ENCODE measurements at places on chromosomes 7 and 10.
A peak's percentile ranks its signal among the peaks of the same experiment; 100 is the strongest.

DNA sequence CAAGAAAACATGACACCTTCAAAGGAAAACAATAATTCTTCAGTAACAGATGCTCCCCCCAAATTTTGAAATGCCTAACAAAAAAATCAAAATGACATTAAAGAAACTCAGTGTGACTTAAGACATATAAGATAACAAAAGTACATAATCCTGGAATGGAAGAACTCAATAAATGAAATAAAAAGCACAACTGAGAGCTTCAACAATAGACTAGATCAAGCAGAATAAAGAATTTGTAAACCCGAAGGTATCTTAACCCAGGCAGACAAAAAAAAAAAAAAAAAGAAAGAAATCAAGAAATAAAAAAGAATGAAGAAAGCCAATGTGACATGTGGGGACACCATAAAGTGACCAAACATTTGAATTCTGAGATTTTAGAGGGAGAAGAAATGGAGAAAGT is 27.7 kb upstream of the LRRD1 start:
- DNase-seq = no peak

GRCh38 chr10:102246261-102246660 is 929 bp downstream of the GBF1 start:
- peak; percentile 64 for DNase-seq

GRCh38 chr10:23096802-23097549 is 1.6 kb downstream of the MSRB2 start:
- peak; percentile 79 for DNase-seq

DNA sequence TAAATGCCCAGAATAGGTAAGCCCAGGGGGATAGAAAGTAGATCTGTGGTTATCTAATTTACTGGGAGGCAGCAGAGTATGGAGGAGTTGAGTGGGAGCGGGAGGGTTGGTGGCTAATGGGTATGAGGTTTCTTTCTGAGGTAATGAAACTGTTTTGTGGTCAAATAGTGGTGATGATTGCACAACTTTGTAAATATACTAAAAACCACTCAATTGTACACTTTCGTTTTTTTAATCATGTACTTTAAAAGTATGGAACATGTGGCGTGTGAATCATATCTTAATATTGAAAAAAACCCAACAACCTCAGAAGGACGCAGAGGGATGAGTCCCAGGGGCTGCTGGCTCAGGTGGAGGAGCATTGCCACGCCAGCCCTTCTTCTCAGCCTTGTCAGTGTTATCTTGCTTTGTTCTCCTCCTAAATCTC is 118.1 kb downstream of the WDR11 start:
- no peak for DNase-seq

- no peak for DNase-seq
These were observed 7.8 kb downstream of the DCLRE1A start for GRCh38 chr10:113846036-113846435.

DNA sequence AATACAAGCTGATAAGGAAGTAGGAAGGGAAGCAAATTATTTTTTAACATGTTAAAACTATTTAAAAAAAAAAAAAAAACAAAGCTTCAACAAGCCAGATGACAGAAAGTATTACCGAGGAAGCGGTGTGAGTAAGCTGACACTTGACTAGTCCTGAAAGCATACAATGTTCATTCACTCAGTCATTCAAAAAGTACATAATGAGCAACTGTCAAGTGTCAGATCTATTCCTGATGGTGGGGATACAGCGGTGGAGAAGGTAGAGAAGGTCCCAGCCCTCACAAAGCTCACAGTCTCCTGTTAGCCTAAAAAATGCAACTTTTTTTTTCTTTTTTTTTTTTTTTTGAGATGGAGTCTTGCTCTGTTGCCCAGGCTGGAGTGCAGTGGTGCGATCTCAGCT is 40.0 kb downstream of the RAPGEF5 start:
- no peak for DNase-seq

GRCh38 chr7:99248391-99249095 is 24.1 kb upstream of the MYH16 start:
- no peak for DNase-seq

GRCh38 chr7:104969183-104969582 is 44.8 kb upstream of the KMT2E start:
- no peak for DNase-seq

DNA sequence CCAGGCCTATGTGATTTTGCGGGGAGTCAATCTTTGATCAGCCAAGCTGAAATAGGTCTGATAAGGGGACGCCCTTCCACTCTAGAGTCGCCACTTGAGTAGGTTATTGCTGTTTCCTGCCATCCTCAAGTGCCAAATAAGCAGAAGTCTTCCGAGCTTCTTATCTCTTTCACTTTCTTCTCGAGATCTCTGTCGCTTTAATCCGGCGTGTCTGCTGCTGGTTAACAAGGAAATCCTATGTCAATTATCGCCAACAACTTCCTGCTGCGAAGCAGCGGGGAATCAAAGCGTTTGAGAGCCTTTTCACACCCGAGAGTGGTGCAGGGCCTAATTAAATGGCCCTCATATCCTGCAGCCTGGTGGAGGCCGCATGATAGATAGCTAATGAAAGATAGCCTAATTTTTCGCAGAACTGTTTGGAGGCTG is 215.9 kb downstream of the RAB11FIP2 start:
- DNase-seq = no peak

DNA sequence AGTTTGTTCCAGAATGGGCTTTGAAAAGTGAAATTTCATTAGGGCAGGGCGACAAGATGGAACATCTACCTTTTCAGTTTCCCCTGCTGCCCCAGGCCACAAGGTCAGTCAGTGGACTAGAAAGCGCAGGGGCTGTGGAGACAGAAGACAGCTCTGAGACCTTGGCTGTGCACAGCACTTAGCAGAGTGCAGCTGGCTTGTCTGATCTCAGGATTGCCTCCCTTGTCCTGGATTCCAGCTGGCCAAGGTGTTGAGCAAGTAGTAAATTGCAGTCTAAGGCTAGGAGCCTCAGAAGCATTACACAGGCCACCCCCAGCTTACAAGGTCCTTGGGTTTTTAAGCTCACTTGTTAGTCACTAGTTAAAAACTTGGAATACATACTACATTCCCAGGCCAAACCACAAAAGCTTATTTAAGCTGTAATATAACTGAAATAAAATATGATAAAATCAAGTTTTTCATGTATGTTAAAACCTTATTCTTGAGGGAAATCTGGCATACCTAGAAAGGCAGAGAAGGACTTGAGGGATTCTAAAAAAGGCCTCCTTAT is 67.3 kb upstream of the NPY start:
- peak; percentile 45 for DNase-seq

DNA sequence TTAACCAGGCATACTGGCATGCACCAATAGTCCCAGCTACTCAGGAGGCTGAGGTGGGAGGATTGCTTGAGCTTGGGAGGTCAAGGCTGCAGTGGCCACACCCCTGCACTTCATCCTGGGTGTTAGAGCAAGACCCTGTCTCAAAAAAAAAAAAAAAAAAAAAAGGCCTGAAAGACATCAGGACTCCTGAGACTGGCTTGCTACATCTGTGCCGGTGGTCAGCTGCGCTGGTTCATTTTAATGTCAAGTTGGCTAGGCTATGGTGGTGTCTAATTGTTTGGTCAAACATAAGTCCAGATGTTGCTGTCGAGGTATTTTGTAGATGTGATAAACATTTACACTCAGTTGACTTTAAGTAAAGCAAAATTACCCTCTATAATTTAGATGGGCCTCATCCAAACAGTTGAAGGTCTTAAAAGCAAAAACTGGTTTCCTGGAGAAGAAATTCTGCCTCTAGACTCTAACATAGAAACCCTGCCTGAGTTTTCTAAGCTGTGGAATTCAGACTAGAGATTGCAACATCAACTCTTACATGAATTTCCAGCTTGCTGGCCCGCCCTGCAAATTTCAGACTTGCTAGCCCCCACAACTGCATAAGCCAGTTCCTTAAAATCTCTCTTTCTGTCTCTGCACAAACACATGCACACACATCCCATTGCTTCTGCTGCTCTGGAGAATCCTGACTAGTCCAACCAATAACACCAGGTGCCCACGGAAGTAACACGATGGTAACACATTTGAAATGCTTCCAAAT is 18.2 kb downstream of the MYOF start:
- peak; percentile 89 for DNase-seq

- DNase-seq = peak; percentile 56
These were observed 55.2 kb downstream of the ZEB1 start for GRCh38 chr10:31374146-31374696.

DNA sequence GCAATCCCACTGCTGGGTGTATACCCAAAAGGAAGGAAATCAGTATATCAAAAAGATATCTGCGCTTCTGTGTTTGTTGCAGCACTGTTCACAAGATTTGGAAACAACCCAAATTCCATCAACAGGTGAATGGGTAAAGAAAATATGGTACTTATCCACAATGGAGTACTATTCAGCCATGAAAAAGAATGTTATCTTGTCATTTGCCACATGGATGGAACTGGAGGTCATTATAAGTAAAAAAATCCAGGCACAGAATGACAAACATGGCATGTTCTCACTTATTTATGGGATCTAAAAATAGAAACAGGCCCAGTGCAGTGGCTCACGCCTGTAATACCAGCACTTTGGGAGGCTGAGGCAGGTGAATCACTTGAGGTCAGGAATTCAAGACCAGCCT is 15.7 kb downstream of the APBB1IP start:
- no peak for DNase-seq

DNA sequence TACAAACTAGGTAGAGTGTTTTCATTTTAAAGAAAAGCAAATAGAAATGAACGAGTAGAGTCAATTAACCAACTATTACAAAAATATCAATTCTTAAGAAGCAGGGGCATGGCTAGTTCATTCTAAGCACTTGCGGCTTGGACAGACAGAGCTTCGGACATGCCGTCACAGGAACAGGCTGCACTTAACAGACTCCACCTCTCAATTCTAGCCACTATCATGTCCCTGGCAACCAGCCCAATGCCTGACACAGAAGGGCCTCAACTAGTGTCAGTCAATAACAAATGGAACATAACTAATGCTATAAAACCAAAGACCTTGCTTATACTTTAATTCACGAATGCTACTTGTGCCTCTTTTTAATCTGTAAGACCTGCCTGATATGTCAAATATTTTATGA is 74.4 kb downstream of the TPK1 start:
- no peak for DNase-seq

GRCh38 chr10:3748484-3748883 is 36.5 kb downstream of the KLF6 start:
- no peak for DNase-seq

- no peak for DNase-seq
These were observed 21.1 kb downstream of the MICALL2 start for GRCh38 chr7:1438208-1438607.

DNA sequence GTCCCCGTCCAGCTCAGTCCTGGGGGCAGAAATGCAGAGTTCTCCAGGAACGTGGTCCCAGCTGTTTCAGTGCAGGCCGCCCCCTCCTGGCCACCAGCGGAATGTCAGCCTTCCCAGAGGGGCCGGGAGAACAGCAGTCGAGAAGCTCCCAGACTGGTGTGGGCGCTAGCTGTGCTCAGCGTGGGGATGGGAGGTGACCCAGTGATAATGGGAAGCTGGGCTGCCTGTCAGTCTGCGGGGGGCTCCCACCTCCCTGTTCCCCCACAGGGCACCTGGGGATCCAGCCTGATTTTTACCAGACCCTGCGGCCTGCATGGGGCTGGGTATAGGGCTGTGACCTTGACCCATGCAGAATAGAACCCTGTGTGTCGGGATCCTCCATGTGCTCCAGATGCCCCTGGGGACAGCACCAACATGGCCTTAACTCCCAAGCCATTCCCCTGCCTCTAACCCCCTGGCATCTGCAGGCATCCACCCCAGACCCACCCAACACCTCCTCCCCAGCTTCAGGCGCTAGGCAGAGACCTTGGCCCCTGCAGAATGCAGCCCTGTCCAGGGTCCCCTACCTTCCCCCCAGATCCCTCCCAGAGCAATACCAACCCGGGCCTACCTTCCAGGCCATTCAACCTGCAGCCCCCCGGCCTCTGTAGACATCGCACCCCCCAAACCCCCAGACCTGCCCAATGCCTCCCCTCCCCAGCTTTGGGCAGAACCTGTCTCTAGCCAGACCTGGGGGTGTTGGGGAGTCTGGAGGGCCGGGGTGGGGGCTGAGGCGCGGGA is 880 bp upstream of the ELN start:
- peak; percentile 76 for DNase-seq

- DNase-seq = no peak
These were observed 8.8 kb upstream of the SH2D4B start for GRCh38 chr10:80528901-80529300.

DNA sequence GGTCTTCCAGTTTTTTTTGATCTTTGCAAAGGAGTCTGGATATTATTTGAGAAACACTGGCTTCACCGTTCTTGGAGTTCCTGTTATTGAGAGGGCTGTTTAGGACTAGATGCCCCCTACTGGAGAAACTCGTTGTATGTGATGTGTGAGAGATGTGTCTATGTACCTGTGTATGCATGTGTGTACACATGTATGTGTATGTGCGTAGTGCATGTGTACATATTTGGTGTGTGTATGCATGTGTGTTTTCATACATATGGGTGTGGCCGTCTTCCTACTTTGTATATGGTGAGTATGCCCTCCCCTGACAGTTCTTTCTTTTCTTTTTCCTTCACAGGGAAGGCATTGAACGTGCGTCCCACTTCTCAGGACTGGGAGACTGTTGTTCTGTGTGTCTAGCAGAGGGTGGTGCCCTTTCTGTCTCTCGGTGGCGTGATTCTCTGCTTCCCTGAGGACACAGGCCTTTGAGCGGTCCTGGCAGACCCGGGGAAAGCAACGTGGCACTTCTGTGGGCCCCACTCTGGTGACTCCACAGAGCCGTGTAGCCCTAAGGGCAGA is 3.0 kb upstream of the CALHM3 start:
- DNase-seq = peak; percentile 82

GRCh38 chr10:15744217-15744865 is 24.6 kb upstream of the ITGA8 start:
- peak; percentile 67 for DNase-seq

GRCh38 chr7:129784783-129785684 is 167.7 kb downstream of the UBE2H start:
- no peak for DNase-seq

DNA sequence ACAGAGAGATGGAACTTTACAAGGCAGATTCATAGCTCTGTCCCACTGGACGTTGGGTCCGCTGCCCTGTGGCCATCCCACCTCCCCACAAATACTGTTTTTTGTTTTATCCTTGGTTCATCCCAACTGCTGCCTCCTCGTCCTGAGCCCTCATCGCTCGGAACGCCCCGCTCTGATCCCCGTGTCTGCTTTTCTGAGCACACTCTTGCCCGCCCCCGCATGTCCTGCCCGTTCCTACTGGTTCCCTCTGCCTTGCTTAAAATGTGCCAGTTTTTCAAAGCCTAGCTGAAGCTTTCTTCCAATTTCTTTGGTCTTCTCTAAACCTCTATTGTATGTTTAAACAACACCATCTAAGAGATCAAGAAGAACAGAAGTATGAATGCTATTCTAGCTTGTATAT is 19.4 kb downstream of the RNF32 start:
- no peak for DNase-seq

GRCh38 chr10:87095236-87095945 is 385 bp downstream of the SHLD2 start:
- DNase-seq = peak; percentile 97

- no peak for DNase-seq
These were observed 75.4 kb downstream of the ATXN7L1 start for GRCh38 chr7:105800849-105801534.

DNA sequence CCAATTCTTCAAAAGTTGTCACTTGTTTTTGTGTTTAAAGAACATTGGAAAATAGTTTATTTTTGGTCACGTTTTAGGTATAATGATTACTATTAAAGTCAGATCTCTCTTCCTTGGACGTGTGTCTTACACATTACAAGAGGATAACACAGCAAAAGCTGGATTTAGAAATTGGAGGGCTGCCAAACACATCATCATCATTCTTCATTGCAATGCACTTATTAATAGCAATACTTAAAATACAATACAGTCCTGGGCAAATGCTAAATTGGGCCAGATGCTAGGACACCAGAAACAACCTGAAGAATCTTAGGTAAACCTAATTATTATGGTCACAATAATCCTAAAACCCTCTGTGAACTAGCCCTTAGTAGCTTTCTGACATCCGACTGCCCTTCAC is 303.6 kb downstream of the DGKB start:
- peak; percentile 36 for DNase-seq
